ENCODE measurements at places on chromosomes 2 and 18.
A peak's percentile ranks its signal among the peaks of the same experiment; 100 is the strongest.

- DNase-seq: no peak
Observed at GRCh38 chr2:2763351-2764000, 432.4 kb upstream of the MYT1L start.

GRCh38 chr18:74507097-74507881, 11.1 kb downstream of the CNDP2 start:
- DNase-seq: no peak

- DNase-seq: no peak
Observed at GRCh38 chr18:27142891-27143290, 42.2 kb downstream of the CHST9 start.

GRCh38 chr2:101120124-101120996, 30.8 kb downstream of the TBC1D8 start:
- no peak for DNase-seq

GRCh38 chr2:231532756-231533035, 2.5 kb upstream of the NMUR1 start:
- no peak for DNase-seq

GRCh38 chr2:111709321-111709720, 174.7 kb downstream of the ANAPC1 start:
- DNase-seq: no peak

DNA sequence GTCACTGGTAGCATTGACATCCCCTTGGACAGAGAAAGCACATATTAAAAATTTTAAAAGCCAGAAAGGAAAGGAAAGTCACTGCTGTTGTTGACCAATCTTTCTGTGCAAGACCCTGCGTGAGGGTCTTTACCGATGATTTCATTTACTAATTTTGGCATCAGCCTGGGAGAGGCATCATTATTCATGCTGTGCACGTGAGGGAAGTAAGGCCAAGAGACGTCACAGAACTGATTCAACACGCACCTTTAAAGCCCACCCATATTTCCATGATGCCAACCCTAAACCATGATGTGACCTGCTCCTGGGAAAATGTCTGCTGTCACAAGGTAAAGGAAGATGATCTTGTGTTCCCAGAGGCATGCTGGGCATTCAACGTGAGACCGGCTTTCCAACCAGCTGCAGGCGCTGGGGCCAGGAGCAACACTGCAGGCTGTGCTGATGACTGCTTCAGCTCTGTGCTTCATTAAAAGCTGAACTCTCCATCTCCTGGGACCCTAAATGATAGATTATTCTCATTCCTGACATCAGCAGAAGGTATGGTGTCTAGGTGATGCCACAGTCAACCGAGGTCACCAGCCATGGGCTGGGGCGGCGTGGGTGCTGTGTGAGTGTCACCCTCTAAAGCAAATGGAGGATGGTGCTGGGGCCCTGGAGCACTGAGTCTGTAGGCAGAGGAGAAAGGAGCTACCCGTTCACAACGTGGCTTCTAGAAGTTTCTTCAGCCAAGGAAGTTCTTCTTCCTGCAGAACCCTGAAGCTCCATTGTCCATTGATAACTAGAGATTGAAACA, 53.9 kb downstream of the TMEM18 start:
- DNase-seq: no peak

GRCh38 chr18:51342815-51343214, 145.3 kb upstream of the MEX3C start:
- no peak for DNase-seq

DNA sequence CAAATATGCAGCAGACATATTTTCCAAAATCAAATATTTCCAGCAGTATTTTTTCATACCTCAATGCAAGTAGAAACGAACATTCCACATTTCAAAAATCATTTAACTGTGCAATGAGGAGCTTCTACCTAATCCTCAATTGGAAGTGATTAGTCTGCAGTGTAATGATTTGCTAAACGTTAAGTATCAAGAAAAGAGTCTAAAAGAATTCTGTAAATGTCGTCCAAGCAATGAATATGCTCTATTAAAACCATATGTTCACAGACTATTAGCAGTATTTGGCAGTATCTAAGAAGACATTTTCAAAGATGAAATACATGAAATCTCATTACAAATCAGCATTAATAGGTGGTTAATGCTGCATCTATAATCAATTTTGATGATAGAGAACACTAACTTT, 15.9 kb downstream of the DYM start:
- DNase-seq: no peak

DNA sequence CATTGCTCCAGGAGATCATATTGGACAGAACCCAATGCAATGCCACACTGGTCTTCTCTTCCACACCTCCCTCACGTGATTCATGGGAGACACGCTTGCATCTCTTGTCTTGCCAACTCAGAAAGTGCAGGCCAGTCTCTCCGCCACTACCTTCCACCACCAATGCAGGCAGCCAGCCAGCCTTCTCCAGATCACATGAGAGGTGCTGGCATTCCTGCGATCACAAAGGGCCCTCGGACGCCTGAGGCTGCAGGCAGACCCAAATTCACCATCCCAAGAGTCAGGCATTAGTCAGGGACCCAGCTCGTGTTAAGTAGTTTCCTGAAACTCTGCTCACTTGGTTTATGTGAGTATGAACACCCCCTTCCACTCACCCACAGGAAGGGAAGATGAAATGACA, 437.0 kb upstream of the ETAA1 start:
- no peak for DNase-seq

DNA sequence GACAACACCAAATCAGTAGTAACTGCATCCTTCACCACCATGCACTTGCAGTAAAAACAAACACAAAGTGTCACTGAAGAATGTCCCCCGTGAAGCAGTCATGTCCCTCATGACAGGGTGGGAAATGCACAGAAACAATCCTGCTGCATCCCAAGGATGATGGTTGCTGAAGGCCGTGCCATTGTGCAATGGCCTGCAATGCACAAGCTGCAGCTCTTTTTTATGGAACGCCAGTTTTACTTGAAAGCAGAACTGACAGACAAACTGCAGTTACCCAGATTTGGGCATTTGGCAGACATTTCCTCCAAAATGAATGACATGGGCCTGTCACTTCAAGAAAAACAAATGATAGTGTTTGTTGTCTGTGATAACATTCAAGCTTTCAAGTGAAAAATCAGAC, 2.4 kb upstream of the CHST10 start:
- no peak for DNase-seq

GRCh38 chr2:43458014-43458628, 137.7 kb downstream of the THADA start:
- DNase-seq: no peak

DNA sequence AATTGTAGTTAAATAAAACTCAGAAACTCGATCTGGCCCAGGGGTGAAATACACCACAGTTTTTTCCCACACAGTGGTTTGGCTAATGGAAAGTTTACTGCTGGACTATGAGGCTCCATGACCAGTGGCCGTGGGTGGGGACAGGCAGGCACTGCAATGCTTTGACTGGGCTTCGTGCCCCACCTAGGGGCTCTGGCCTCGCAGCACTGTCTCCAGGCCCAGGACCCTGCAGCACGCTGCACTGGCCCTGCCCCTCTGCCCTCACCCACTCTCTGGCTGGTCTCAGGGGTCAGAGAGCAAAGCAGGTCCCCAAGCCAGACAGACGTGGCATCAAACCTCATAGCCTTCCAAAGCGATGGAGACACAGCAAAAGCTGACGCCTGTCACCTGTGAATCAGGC, 13.4 kb upstream of the B3GNT7 start:
- no peak for DNase-seq

GRCh38 chr2:55961318-55961911, 37.8 kb upstream of the EFEMP1 start:
- DNase-seq: peak; percentile 8

GRCh38 chr2:3172265-3172935, 205.2 kb downstream of the EIPR1 start:
- no peak for DNase-seq

GRCh38 chr2:209960676-209961630, 41.5 kb upstream of the RPE start:
- peak; percentile 77 for DNase-seq

- DNase-seq: no peak
Observed at GRCh38 chr18:79772865-79773696, 24.7 kb upstream of the KCNG2 start.

DNA sequence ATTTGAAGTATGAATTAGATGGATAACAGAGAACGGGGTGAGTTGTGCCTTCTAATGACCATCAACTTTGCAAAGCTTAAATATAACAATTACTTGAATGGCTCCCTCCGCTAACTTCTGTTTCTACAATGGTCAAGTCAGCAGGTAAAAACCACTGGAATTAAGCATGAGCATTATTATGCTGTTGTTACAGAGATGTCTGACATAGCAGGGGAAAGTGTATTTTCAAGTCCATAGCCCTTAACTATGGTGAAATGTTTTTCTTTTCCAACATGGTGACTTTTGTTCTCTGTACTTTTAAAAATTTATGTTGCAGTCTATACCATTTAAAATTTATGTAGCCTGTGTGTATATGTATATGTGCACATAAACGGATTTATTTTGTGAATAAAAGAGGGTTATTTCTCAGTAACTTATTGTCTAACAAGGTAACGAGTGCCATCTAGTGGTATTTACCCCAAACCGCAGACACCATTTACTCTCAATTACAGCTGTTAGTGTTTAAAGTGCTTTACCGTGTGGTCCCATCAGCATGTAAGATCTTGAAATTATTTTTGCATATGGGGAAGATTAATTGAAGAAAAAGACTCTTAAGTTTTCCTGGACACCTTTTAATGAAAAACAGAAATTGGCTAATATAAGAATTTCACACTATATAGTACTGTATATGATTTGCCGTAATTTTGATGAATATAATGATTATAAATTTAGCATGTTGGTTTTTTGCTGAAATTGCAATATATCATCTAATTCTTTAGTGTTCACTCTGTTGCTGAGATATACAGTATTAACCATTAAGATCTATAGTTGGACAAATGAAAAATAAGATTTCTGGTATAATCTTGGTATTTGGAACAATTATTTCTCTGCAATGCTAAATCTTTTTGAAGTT, 78.2 kb downstream of the UBE2E3 start:
- peak; percentile 69 for DNase-seq

GRCh38 chr18:27685091-27685490, 491.8 kb downstream of the CDH2 start:
- DNase-seq: no peak

DNA sequence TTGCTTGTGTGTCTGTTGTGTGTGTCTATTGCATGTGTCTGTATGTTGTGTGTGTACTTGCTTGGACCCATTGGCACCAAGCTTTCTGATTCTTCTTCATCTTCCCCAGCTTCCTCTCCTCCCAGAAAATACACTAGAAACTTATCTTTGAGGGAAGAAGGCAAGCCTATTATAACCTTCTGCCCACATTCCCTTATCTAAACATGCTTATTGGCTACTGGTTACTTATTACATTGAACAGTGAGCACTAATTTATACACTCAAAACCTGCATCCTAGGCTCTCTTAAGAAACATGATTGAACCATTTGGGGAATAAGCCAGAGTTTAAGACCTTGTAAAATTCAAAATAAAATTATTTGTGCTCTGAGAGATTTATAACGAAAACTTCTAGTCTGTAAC, 26.5 kb downstream of the SLC9A4 start:
- no peak for DNase-seq

GRCh38 chr18:21330122-21330701, 88.2 kb downstream of the GREB1L start:
- no peak for DNase-seq

DNA sequence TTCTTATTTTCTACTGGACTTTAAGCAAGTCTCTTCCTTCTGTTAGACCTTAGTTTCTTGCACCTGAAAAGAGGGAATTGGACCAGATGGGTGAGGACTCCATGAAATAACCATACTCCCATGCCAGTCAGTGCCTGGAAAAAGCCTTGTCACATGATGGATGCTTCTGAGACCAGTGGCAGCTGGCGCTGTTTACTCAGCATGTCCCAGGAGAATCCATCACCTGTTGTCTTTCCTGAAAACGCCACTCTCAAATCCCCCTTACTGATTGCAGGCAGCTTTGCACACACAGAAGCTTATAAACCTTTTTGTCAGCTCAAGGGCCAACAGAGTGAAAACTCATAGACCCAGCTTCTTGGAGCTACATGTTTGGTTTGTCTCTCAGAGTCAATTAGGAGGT, 117.6 kb downstream of the POLE4 start:
- peak; percentile 83 for DNase-seq

GRCh38 chr18:45686891-45687611, 36.9 kb upstream of the SLC14A1 start:
- no peak for DNase-seq

- no peak for DNase-seq
Observed at GRCh38 chr18:74395648-74396154, 61.4 kb downstream of the DIPK1C start.

DNA sequence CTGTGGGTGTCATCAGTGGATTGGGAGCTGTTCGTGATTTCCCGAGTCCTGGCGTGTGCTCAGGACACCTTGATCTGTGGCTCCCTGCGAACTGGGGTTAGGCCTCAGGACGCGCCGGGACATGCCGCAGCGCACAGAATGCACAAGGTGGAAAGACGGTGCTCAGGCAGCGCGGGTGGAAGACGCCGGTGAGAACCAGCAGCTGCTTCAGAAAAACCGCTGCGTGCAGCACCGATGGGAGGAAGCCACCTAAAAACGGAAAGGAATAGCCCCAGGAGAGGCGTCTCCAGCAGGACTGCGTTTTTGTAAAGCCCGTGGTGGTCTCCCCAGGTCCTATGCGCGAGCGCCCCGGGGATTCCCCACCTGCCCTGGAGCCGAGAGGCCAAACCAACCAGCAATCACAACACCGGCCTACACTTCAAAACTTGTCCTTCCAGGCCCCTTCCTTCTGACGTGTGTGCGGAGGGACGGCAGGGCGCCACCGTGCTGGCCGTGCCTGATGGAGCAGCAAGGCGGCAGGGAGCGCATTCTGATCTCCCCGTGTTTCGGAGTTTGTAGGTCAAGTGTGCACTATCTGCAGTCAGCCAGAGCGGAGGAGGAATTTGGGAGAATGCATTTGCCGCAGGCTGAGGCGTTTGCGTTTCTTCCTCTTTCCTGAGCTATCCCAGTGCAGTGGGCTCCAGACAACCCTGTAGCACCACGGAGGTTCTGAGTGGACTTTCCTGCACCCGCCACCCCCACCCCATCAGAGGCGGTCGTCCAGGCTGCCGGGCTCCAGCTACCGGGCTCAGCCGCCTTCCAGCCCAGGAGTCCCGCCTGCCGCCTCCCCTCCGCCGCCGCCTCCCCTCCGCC, 32.2 kb downstream of the RTP5 start:
- no peak for DNase-seq

DNA sequence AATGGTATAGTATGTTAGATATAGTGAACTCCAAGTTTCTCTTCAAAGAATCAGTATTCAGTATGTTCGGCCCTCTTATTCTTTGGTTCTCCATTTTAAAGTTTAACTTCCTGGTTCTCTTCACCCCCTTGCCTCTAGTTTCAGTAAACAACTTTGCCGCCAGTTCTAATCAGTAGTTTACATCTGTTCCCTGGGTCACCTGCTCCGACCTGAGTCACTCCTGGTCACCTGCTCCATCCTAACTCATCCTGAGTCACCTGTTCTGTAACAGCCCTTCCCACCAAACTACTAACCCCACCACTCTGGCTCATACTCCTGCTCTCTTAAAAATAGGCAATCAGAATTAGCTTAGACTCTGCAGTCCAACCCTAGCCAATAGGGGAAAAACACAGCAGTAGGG, 23.7 kb upstream of the TEX51 start:
- no peak for DNase-seq
